ENCODE measurements at places on chromosomes 1 and 21. TPM values are rescaled to one million over a fixed set of nuclear protein-coding genes. Genes with fewer than 3 reads are reported as not detected.

DNA sequence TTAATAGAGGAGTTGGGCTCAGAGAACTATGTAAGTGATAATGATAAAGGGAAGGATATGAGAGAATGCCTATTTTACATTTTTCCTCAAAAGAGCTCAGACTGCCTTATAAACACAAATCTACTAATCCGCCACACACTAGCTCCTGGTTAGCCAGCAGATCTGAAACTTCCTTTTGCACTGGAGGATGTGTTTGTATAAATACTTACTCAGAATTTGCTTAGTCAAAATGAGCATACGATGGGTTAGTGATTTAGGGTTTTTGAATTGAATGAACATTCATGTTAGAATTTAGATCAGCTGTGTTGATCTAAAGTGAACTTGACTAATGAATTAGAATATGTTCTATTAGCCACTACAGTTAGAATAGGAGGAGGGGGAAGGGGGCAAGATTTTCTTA, 9.1 kb upstream of the IER5 start:
- no peak for DNase-seq

GRCh38 chr1:109826446-109826845, 62.7 kb upstream of the EPS8L3 start:
- no peak for DNase-seq

Gene LYPD8
- not detected for total RNA-seq

- DNase-seq, result no peak
Measured at GRCh38 chr21:43295066-43295958, 126.5 kb downstream of the CRYAA start.

- no peak for DNase-seq
Measured at GRCh38 chr1:235391874-235392273, 24.6 kb downstream of the TBCE start.

Gene VWA5B1
- total RNA-seq, result not detected

GRCh38 chr1:236865818-236866155, 70.7 kb downstream of the MTR start:
- DNase-seq, result no peak

Gene OLFML3
- 33.1 TPM for total RNA-seq

Gene IFNAR2
- total RNA-seq, result 16.5 TPM

All from chondrocyte (in vitro differentiated cells).